AG04449 (cell line): ENCODE measurements at places on chromosomes 7 and 10.

- DNase-seq = no peak
Observed at GRCh38 chr7:31494421-31494820, 19.5 kb upstream of the ITPRID1 start.

DNA sequence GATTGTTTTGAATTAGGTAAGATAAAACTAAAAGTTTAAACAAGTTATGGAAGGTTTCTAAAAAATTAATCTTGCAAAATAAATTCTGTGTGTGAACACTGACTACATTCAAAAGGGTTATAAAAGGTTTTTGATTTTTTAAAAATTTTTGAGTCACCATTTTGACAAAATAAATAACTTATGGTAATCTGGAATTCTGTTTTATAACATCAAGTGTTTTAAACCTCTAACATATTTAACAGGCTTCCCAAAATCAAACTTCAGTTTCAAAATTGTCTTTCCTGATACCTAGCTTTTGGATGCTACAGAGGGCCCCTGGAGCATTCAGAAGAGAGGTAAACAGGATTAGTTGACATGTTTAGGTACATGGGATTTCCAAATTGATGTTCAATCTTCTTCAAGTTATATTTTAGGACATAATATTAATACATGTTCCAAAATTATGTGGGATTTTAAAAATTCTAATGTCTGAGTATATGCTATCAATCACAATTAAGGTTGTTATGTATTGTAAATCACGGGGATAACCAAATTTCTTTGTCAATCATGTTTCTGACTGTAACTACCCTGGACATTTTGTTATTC, 8.1 kb upstream of the CPA2 start:
- DNase-seq = no peak

DNA sequence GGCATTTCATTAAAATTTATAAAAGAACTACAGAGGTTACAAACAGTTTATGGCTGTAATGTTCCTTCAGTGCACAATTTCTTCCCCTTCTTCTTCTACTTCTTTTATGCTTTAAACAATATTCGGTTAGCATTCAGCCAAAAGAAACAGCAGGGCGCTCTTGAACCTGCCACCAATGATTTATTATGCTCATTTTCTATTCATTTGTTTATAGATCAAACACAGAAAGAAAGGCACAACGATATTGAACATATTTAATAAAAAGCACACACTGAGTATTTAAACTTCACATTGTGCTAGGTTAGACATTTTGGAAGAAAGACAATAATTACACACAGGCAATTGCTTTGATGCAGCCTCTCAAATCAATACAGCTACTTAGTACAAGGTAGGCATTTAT, 1025.8 kb upstream of the LRRN3 start:
- DNase-seq = no peak

DNA sequence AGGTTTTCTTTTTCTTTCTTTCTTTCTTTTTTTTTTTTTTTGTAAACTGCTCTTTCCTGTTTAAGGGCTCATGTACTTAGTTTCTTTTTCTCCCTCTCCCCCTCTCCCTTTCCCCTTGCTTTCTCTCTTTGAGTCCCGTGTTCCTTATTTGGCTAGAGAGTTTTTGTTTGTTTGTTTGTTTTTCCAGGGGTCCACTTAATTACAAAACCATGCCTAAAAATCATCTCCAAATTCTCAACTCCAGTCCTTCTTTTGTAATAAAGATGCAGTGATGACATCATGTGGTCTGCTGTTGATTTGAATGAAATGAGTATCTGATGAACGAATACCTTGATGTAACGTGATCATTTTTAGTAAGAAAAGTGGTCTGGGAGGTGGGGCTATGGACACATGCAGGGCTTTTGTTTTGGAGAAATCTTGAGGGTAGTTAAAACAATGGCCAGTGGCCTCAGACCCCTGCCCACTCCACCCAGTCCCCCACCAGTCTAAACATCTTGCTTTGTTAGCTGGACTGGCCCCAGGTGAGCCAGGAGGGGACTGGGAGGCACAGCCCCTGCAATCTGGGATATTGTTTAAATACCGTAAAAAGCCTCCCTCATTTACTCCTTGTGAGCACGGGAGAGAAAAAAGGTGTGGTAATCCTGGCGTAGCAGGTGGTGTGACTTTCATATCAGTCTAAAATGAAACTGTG, 165.7 kb downstream of the LRMDA start:
- no peak for DNase-seq
